SK-N-DZ (cell line): ENCODE measurements at places on chromosomes 2 and 18.

DNA sequence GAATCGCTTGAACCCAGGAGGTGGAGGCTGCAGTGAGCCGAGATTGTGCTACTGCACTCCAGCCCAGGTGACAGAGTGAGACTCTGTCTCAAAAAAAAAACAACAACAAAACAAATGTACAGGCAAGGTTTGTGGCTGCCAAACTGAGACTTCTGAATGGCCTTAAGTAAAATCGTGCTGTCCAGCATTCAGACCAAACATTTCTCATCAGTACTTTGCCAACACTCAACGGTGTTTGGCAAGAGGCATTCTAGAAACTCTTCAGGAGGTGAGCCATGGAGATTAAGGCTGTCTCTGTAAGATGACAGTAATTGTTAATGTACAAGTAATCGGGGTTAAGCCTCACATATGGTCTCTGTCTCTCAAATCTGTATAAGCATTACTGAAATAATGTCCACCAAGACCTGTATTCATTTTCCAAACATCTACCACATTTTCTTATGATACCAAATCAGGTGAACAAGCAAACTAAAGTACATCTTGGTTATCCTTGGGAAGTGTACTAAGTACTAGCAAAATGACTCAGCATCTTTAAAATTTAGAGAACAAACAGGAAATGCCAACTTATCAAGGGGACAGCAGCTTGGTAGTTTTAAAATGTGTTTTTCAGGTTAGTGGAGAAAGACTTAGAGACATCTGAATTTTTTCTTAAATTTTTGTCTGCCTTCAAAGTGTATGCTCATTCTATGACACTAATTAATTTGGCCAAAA lies 29.3 kb downstream of the SERPINE2 start:
- DNase-seq, result peak; percentile 8

GRCh38 chr2:239935789-239936758 lies 89.1 kb downstream of the NDUFA10 start:
- no peak for DNase-seq

DNA sequence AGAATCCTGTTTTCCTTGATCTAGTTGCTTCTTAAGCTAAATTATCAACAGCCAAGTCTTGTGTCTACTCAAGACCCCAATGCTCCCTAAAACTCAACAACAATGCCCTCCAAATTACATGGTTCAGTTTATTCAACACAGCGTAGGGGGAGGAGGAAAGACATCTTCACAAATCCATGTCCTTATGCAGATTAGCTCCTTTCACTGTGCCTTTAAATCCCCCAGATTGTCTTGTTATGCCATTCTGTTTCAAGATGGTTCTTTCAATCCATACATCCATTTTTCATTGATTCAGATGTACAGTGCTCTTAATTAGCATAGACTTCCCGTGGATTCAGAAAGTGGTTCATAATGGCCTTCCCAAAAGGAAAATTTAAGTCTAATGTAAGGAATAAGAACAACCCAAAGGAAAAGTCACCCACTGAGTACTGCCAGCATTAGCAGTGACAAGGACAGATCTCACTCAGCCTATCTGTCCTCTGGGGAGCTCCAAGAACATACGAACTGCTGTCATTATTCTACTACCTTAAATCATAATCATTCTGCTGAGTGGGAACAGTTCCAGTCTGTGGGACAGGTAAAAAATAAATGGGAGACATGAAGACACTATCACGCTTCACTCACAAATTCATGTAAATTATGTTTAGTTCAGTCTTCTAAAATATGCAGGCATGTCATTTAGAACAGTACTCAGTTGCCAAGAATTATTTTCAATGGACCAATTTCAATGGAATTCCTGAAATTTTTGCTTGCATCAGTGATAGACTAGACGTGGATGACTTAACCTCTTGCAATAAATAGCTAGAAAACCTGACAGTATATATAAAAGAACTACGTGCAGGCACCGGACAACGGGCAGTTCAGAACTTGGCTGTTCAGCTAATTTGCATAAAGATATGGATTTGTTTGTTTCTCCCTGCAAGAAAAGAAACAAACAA lies 58.9 kb upstream of the RNU4ATAC start:
- DNase-seq, result no peak

DNA sequence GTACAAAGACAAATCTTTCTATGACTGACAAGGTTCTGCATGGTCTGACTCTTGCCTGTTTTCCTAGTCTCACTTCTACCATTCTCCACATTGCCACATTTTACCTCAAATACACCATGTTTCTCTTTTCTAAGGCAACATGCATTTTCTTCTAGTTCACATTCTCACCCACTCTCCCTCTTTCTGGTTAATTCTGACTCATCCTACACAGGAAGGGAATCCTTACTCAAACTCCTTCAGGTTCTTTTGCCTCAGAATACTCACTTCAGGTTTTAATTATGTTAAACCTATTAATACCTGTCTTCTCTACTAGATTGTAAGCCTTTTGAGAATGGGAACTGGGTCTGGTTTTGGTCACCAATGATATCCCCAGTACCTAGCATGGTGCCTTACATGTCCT lies 47.2 kb downstream of the MAP2 start:
- DNase-seq, result no peak

DNA sequence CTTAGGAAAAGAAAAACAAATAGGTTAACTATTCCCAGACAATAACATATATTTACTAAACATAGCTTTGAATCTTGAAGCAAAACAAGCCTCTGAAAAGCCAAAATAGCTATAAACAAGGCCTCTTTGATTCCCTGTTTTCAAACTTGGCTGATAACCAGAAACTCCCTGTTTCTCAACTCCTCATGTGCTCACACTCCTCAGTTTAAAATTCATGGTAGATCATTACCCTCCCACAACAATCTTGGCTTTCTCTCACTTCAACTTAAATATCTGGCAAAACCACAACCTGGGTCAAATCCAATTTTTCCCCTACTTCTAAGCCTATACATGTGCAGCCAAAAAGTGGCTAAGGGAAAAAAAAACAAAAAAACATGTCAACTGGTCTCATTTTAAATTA lies 15.6 kb downstream of the SUCLG1 start:
- no peak for DNase-seq

DNA sequence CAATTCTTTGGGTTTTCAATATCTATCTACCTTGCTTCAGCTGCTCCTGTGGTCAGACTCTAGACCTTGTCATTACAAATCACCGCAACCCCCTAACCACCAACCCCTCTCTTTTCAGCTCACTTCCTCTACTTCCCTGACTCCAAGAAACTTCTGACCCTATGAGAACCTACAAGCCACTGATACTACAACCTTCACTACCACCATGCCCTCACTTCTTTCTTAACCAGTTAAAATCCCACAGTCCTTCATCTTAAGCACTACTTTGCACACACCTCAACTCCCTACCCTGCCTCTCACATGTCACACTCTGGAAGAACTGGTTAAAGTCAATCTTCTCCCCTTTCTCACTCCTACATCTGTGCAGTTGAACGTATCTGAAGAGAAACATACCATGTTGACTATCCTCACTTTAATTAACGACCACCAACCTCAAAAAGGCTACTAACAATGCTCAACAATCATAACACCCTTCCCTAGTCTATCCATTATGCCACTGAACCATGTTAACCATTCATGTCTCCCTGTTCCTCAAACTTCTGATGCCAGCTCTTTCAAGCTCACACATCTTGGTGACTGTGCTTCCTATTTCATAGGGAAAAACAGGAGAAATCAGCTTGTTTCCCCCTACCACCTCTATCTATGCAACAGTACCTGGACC lies 12.6 kb downstream of the EIF2AK3 start:
- DNase-seq, result no peak

DNA sequence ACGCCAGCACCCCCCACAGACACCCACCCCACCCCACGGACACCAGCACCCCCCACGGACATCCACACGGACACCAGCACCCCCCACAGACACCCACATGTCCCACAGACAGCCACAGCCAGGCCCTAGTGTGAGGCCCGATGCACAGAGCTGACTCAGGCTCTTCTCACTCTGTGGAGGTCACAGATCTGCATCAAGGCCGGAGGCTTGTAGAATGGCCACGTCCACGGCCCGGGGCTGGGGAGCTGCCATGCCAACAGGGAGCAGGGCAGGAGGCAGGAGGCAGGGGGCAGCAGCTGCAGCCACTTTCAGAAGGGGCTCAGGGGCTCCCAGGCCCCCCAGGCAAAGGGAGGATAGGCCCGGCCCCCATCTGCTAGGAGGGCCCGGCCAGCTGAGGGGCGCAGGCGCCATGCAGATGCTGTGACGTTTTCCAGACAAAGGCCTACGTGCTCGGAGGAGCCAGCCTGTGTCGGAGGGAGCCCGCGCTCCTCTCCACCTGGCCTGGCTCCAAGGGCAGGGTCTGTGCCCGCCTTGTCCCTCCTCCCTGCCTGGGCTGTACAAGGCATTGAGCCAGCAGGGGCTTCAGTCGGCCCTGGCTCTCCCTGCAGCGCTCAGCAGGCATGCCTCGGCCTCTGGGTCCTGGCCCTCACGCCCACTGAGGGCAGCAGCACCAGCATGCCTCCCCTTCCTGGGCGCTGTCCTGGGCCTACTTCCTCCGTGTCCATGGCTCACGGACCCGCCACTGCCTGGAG lies 249.0 kb downstream of the TWIST2 start:
- DNase-seq, result no peak

DNA sequence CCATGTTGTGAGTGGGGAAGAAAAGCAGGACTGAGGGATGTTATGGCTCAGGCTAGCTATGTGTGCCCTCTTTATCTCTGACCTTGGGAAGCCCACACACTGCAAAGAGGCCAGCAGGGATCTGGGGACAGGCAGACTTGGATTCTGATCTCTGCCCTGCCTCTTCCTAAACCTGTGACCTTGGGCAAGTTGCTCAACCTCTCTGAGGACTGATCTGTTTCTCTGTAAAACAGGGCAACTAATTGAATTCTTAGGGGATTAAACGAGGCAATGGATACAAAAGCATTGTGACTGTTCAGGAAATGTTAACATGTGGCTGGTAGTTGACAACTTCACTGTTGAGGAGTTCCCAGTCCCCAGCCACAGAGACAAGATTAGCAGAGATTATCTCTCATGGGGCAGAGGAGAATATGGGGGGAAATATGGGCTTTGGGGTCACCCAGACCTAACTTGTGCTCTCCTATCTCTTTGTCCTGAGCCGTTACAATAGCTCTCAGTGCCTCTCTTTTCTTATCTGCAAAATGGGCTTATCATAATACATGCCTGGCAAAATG lies 184.7 kb upstream of the GLI2 start:
- no peak for DNase-seq

DNA sequence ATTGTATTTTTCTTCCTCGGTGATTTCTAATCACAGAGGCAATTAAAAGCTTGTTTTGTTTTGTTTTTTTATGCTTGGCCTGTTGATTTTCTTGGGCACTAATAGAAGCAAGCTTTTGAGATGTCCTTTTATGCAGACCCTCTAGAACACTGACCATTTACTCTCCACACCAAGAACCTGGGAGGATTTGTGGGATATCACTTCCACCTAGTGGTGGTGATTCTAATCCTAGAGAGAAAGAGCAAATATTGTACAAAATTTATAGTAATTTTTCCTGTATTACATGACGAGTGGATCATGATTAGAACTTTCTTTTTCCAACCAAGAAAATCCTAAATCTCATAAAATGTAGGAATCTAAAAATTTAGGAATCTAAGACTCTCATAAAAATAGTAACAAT lies 23.4 kb downstream of the NEMP2 start:
- peak; percentile 55 for DNase-seq

- no peak for DNase-seq
These were observed 357.6 kb downstream of the DSC3 start for GRCh38 chr18:30684825-30685481.

DNA sequence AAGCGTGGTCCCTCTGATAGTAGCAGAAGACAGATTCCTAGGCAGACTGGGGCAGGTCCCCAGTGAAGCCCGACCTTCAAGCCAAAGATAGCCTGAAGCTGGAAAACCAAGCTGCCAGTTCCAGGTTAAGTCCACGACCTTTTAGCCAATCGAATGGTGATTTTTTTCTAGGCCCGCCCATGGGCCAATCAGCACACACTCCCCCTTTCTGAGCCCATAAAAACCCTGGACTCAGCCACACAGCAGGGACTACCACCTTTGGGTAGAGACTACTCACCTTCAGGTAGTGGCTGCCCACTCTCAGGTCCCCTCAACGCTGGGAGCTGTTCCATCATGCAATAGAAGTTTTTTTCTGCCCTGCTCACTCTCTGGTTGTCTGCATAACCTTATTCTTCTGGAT lies 14.5 kb upstream of the ADI1 start:
- no peak for DNase-seq

DNA sequence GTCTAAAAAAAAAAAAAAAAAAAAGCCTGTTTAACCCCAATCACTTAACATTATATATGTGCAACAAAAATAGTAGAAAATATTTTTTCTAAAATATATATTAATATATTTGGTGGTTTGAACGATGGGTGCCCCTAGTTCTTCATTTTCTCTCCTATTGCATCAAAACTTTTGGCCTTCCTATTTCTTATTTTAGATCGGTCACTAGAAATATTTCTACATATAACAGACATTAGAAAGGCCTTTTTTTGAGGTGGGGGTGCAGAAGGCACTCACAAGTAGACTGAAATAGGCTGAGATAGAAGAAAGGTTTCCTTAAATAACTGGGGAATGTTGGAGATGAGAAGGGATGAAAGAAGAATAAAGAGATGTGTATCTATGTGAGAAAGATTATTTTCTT lies 49.3 kb upstream of the AP1S3 start:
- DNase-seq, result no peak

DNA sequence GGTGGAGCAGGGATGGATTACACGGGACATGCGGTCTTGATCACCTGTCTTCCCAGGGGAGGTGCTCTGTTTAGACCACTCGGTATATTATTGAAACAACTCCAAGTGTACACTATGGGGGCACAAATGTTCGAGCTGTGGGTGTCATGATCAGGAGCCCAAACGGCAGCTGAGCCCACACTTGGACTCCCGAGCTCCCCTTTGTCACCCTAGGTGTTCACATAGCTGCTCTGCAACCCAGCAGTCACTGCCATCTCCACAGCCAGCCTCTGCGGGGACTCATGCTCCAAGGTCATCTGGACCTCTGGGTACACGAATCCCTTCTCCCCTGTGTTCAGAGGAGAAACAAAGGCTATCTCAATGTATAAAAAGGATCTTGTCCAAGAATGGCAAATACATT lies 46.0 kb downstream of the CAPN13 start:
- no peak for DNase-seq

- no peak for DNase-seq
These were observed 27.7 kb downstream of the NETO1 start for GRCh38 chr18:72840109-72840508.

GRCh38 chr2:49934481-49934880 lies 780.2 kb upstream of the FSHR start:
- no peak for DNase-seq

DNA sequence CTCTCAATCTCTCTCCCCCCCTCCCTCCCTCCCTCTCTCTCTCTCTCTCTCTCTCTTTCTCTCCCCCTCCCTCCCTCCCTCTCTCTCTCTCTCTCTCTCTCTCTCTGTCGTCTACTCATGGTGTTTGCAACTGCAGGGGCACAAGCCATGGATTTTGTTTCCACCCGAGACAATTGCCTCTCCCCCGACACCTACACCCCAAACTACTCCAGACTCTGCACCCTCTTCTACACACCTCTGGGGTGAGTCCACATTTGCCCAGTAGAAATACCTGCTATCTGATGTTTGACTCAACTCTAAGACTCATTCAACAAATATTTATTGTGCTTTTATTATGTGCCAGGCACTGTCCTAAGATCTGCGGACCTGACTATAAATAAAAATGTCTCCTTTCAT lies 93.7 kb downstream of the TMEM17 start:
- DNase-seq, result no peak
